ENCODE measurements at places on chromosomes 4 and X.

GRCh38 chr4:167308876-167309275 lies 74.6 kb upstream of the SPOCK3 start:
- DNase-seq, result no peak

DNA sequence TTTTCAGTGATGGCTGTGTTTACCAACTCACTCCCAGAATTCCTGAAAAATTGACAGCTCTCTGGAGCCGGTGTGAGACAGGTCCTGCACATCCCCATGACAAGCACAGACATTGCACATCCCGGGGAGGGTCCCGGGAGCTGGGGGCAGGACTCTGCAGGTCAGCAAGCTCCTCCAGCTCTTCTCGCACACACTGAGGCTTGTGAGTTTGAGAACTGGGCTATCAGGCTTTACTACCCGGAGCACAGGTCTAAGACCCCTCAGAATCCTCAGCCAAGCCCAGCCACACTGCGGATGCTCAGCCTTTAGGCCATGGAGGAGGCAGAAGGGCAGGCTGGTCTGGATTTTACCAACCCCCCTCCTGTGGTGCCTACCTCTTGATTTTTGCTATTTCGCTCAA lies 5.6 kb upstream of the CLDN24 start:
- DNase-seq, result no peak

- no peak for DNase-seq
Observed at GRCh38 chr4:3321295-3321889, 28.6 kb downstream of the RGS12 start.

DNA sequence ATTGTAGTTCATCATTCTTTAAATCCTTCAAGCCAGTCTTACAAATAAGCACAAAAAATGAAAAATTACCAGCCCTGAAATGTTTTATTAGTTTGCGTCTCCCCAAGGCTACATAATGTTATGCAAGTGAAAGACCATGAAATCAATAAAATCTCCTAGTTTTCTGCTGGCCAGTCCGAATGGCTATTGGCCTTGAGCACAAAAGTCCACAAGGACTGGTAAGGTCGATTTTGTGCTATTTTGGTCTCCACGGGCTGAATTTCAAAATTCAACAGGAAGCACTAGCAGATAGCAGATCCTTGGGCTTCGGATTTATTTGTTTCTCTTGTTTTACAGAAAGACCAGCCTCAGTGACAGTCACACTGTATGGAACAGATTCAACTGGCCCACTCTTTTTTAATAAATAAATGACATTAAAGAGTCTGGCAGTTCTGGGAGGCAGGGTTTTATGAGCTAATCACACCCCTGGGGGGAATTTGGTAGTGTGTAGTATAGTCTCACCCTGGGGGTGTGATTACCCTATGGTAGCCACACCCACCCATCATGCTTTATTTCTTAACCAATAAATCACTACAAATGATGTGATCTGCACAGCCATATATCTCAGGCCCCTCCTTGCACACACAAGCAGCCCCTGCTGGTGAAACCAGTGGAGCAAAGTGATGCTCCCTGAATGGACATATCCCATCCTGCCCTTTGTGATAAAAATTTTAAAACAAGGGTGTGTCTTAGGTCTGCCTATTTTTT lies 51.1 kb upstream of the TMEM33 start:
- DNase-seq, result no peak

DNA sequence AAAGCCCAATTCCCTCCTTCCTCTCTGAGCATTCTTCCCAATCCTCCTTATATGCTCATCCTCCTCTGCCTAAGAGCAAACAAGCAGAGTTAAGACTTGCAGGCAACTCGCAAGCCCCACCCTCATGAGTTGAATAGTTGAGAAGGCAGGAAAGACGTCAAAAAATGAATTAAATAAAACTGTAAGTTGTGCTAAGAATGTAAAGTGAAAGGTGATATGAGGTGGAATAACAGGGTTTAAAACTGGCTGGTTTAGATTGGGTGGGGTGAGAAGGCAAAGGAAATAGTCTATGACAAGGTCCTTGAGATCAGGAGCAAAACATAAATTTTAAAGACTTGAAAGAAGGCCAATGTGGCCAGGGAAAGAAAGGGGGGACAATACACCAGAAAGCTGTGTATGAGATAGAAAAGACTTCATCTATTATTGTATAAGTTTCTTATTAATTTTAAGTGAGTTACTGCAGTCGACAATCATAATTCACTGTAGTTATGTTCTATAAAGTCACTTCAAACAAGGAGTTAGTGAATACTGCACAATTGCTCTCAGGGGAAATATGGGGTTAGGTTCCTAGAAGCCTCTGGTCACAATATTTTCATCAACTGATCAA lies 124.9 kb downstream of the RELL1 start:
- DNase-seq, result no peak

DNA sequence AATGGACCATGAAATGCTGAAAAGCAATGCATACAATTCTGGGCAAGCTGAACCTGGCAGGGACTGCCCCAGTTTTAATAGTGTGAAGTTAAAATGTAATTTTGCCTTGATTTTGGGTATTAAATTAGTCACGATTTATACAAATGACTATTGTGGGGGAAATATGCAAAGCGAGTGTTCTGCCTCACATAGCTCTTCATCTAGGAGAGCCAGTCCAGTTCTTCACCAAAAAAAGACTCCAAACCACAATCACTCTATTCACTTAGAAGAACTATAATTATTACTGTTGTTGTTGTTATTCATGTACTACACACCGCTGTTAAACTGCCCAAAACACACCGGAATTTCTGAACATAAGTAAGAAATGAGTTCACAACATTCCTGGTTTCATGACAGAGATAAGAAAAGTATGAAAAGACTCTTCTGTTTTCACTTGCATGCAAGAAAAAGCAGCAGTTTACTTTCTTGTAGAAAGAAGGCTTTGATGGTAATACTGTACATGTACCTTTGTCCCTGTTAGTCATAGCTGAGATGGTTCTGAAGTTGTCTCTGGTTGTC lies 101.9 kb downstream of the QRFPR start:
- DNase-seq, result no peak

Data from NCI-H1417 treated with DMSO at 0.1 percent for 48 hours (cell line).